Stimulated activated CD4-positive, alpha-beta T cell treated with anti-CD3 and anti-CD28 coated beads, Interleukin-1b, Interleukin-23, amount 100 ng/mL, for 24 hours (primary cell): ENCODE measurements at places on chromosomes 6 and 20.
A peak's percentile ranks its signal among the peaks of the same experiment; 100 is the strongest.

DNA sequence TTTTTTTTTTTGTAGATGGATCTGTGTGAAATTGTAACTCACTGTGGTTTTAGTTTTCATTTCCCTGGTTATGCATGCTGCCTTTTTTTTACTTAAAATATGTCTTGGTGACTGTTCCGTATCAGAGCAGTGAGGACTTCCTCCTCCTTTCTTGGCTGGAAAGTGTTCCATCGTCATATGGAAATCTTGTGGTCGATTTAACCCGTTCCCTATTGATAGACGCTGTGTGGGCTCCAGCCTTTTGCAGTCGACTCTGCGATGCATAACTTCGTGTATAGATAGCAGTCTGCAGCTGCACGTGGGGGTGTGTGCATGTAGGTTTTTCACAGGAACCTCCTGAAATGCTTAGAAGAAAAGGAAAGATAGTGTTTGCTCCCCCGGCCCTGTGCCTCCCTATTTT lies 28.1 kb upstream of the PNPLA1 start:
- DNase-seq: no peak

DNA sequence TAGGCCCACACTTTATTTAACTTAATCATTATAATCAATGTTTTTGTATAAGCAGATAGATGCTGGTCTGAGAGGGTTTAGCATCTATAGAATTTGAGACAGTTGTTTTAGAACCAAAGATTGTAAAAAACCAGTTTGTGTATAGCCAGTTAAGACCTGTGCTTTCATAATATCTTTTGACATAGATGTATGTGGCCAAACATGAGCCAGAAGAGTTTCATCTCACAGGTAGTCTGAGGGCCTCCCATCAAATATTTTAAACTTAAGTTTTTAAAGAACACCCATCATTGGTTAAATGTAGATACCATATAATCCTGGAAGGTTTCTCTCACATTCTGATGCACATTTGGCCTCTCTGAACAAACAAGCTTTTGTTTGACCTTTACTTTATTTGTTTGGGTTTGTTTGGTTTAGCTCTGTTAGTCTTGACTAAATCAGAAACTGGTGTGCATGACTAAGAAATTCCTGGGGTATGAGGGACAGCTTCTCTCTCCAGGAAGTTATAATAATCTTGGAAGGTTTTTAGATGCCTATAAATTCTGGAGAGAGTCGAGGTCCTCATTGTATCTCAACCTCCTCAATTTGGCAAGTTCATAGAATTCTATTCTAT lies 58.0 kb upstream of the TMEM200A start:
- no peak for DNase-seq

DNA sequence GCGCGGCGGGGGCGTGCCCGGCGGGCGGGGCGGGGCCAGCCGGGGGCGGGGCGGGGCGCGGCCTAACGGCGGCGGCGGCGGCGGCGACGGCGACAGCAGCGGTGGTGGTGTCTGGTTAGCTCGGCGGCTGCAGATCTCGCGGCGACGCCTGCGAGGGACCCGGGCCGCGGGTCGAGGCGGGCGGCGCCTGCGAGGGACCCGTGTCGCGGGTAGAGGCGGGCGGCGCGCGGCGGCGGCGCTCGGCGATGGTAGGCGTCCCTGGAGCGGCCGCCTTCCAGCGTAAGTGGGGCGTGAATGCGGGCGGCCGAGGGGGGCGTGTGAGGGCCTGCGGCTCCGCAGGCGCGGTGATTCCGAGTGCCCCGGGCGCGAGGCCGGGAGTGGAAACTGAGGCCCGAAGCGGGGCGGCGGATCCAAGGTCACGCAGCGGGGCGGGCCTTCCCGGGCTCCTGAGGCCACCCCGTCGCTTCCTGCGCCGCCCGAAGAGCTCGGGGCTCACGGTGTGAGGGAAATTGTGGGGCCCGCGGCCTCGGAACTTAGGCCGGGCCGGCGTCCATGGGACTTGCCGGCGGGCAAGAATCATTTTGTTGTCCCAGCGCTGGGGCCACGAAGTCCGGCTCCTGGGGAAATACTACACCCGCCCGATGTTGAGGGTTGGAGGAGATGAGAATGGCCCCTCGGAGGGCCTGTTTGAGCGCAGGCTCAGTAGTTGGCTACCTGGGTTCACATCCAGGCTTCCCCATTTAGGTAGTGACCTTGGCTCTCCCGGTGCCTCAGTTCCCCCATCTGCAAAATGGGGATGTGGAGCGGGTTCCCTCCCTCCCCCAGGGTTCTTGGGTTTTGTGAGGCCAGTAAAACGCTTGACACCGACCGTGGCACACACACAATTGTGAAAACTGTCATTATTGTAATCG lies at the start of gene CBFA2T2:
TSS of gene CBFA2T2 (plus strand) at position 74 of the 911 bp plus-strand sequence. CDS start at position 246, 172 bp downstream.
- DNase-seq: peak; percentile 48

- no peak for DNase-seq
Measured at GRCh38 chr6:166346965-166347364, 4.6 kb upstream of the SFT2D1 start.

DNA sequence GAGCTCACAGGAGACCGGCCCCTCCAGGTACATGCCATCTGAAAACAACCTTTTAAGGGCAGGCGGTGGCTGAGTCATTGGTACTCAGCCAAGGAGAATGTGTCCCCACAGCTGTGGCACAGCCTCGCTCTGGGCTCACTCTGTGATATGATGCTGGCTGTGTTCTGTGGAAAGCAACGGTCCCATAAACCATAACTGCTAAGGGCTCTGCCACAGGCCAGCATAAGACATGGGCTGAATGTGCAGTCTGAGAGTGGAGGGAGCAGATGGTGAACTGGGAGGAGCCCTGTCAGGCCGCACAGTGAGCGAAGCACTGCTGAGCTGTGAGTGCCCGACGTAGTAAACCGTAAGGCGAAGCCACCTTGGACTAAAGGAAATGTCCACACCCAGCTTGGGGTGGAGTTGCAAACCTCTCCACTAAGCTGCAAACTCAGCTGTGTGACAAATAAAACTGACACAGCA lies 375.8 kb downstream of the THBS2 start:
- no peak for DNase-seq

- no peak for DNase-seq
Measured at GRCh38 chr6:139983555-139984276, 609.3 kb upstream of the CITED2 start.

- no peak for DNase-seq
Measured at GRCh38 chr6:114167583-114168576, 174.9 kb downstream of the HS3ST5 start.

GRCh38 chr6:20946022-20946421 lies 411.8 kb downstream of the CDKAL1 start:
- DNase-seq: no peak

DNA sequence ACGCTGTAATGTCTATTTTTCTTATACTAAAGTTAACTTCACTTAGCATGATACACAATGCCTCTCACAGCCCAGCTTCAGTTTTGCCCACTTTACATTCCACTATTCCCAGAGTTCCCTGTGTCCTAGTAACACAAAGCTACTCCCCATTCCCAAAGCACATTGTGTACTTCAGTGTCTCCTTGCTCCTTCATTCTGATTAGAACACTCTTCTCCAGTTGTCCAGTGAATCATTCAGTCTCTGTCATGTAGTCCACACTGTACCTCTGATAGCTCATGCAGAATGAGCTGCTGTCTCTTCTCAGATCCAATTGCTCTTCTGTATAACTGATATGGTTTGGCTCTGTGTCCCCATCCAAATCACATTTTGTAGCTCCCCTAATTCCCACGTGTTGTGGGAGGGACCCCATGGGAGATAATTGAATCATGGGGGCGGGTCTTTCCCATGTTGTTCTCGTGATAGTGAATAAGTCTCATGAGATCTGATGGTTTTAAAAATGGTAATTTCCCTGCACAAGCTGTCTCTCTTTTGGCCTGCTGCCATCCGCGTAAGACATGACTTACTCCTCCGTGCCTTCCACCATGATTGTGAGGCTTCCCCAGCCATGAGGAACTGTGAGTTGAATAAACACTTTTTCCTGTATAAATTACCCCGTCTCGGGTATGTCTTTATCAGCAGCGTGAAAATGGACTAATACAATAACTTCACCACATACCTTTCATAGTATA lies 2.1 kb upstream of the TMX4 start:
- DNase-seq: no peak

GRCh38 chr6:3723966-3724365 lies 27.5 kb downstream of the PXDC1 start:
- no peak for DNase-seq

- DNase-seq: no peak
Measured at GRCh38 chr6:155080881-155081845, 86.0 kb downstream of the TIAM2 start.

DNA sequence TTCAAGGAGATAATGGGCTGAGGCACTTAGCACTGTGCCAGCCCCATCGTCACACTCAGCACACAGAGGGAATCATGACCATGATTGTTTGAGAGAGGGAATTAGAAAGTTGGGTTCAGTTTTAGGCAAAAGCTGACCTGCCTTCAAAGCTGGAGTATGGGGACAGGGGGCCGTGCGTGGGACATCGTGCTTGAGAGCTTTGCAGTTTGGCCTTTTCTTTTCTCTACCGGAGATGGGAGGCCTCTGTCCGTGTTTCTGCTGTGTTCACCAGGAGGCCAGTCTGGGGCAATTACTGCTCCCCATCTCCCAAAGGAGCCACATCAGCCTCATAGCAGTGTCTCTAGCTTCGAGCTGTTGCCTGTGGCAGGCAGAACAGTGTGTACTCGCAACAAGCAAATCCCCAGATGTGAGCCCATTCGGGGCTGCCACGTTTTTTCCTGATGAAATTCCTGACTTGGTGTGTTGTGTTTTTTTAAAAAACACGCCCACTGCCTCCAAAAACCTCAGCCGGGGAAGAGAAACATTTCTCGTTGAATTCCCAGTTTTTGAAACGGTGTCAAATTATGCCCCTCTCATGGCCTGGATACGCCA lies 20.2 kb downstream of the EYA2 start:
- DNase-seq: no peak

GRCh38 chr20:51417250-51418136 lies 125.0 kb downstream of the NFATC2 start:
- no peak for DNase-seq

GRCh38 chr20:41087777-41088176 lies 49.6 kb upstream of the PLCG1 start:
- no peak for DNase-seq

DNA sequence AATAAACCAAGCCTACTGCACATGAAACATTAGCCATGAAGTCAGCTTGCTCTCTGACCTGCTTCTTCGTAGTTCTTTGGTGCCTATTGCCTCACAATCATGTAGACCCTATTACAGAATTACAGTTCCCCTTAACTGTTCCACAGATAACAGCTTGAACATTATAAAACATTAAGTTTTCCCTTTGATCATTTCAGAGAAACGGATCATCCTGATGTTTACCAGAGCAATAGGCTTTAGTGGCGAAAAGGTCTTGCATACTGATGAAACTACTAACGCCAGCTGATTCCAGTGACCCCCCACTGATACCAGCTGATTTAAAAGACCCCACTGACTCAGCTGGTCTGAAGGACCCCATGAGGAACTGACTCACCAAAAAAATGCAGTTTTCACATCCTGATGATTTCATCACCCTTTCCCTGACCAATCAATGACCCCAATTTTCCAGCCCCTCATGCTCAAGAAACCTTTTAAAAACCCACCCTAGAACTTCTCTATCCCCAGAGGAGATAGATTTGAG lies 39.4 kb upstream of the MLIP start:
- no peak for DNase-seq

GRCh38 chr6:109478841-109479624 lies 4.0 kb downstream of the ZBTB24 start:
- DNase-seq: no peak

DNA sequence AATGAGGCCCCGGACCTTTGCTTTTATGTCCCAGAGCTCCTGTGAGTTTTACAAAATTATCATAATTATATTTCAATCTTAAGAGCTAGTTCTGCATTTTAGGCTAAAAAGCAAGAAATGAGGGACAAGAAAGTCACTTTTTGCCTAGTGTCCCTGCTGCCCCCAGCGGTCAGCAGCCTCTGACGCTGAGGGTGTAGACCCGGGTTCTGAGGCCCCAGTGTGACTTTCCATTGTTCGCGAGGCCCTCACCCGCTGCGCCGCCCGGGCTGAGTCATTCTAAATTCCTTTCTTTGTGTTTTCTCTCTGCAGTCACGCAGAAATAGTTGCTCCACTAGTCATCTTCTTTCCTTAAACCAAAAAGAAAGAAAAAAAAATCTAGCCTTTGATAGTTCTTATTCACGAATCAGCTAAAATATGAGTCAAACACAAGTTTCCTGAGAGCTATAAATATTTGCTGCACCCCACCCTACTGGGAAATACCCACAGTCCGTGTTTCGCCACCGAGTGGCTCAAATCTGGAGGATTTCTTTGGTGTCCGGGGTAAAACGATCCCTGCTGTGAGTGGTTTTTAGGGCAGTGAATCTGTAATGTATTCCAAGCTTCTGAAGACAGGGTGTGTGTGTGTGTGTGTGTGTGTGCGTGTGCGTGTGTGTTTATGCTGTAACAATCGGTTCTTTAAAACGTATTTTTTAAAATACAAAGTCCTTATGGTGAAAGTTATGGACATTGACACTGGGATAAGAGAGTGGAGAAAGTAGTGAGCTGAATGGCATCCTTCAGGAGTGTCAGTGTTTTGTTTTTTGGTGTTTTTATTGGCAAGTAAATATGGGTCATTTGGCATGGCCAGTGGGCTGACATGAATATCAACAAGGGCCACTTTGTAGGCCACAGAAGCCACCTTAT lies 59.7 kb upstream of the EEF1A1 start:
- DNase-seq: peak; percentile 72

DNA sequence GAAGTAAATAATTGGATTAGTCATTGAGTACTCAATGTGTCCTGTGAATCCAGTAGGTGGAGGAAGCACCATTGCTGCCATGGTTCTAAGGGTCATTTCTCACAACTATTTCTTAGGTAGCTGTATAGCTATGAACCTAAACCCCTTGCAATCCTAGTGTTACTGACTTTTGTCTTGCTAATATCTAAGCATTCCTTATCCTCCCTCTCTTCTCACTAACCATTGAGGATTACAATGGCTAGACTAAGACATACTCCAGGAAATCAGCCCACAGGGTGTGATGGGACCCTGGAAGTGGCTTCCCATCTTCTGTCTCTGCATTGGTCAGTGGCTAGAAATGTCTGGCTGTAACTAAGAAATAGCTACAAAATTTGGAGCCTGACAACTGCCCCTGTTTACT lies 27.3 kb upstream of the FOXA2 start:
- DNase-seq: no peak

GRCh38 chr20:62607366-62608217 lies 34.7 kb upstream of the SLCO4A1 start:
- no peak for DNase-seq

DNA sequence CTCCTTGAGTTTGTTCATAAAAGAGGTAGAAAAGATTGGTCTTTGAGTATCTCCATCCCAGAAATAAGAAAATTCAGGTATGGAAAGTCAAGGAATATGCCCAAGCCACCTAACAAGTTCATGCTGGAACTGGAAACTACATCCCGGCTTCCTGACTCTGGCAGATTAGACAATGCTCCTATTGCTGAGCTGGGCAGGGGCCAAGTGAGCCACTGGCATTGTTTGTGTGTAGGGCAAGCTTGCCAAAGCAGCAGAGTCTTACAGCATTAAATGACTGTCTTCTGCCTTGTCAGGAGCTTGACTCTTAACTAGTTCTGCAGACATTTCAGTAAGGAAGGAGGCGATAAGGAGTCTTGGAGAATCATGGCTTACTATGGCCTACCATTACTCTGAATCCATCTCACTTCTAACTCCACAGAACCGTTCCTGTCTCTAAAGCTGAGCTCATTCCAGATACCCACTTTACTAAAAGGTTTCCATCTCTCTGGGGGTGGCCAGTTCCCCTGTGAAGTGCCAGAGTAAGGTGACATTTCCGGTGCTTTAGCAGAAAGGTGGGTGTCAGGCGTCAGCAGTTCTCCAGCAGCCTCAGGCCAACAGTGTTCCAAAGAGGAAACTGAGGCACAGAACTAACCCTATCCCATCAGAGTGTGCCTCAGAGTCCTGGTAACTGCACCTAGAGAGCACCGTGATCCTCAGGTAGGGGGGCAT lies 30.1 kb downstream of the PRDM1 start:
- no peak for DNase-seq

GRCh38 chr6:143902827-143903226 lies 38.6 kb downstream of the ZC2HC1B start:
- no peak for DNase-seq
